ENCODE measurements at places on chromosomes 11 and 22. TPM values are rescaled to one million over a fixed set of nuclear protein-coding genes. Genes with fewer than 3 reads are reported as not detected.

- peak; percentile 71 for DNase-seq
Observed at GRCh38 chr22:46770726-46771125, 8.3 kb downstream of the TBC1D22A start.

DNA sequence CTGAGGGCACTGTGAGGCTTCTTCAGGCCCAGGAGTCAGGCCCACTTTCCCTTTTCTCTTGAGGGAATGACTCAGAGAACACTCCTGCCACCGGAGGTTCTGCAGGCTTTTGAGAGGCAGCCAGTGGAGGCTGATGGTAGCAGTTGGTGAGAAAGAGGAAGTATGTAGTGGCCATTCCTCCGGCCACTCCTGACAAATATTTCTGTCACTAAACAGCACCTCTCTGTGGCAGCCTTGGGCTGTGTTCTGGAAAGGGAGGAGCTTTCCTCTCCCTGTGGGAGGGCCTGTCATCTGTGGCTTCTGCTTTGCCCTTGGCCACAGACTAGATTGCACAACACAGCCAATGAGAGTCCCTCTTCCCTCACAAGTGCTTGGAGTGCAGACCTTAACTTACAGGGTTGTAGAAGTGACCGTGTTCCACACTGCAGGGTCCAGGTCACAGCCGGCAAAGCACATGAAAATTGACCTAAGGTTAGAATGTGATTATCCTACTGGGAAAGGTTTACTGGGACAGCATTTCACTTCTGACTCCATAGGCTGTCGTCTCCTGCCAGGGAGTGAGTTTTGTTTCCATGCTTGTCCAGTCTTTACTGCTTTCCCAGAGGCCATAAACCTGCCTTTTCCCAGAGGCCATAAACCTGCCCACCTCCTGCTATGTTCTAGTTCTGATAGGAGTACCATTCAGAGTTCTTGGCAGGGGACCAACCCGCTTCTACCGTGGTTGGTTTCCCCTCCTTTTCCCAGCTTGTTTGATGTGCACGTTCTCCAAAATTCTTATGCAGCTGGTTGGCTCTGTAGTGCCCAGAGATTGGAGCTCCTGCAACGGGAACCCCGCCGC lies 33.3 kb downstream of the MARK2 start:
- DNase-seq: peak; percentile 81

DNA sequence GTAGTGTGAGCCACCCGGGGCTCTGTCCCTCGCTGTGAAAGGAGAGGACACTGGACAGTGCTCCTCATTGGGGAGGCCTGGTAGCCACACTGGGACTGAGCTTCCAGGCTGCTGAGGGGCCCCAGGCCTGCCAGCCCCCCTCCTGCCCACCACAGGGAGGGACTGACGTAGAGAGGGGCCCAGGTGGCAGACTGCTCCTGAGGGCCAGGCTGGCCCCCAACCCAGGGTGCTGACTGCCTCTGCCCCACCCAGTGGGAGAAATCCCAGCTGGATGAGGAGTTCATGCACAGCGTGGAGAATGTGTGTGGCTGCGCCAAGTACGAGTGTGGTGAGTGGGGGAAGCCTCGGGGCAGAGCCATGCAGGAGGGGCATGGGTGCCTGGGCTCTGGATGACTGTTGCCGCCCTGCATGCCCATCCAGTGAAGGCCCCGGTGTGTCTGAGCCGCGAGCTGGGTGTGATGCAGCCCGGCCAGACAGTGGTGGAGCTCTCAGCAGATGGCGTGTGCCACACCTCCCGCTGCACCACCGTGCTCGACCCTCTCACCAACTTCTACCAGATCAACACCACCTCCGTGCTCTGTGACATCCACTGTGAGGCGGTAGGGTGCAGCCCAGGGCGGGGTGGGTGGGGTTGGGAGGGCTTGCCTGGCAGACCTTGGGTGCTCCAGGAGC lies 78.7 kb upstream of the MYOD1 start:
- DNase-seq: no peak

DNA sequence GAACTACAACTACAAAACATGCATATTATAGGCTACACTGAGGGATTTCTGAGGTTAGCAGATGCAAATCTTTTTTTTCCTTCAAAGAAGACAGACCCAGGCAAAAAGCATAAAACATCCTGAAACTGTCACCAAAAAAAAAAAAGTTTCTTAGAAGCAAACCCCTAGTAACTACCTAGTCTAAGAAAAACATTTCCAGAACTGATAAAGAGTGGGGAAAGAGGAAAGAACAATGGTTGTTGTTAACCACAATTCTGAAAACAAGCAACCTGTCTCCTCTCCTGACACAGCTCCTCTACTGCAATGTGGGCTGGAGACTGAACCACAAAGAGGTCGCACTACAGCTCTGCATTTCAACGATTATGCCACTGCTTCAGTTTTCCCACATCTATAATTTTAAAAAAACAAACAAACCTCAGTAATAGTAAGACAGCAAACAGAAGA lies 15.0 kb downstream of the DENND5A start:
- DNase-seq: peak; percentile 68

GRCh38 chr22:42167066-42167465 lies 36.5 kb upstream of the CYP2D6 start:
- DNase-seq: no peak

- peak; percentile 59 for DNase-seq
Observed at GRCh38 chr22:37681556-37682049, 4.5 kb upstream of the NOL12 start.

GRCh38 chr11:124329787-124330478 lies 9.9 kb upstream of the OR8D2 start:
- peak; percentile 20 for DNase-seq

DNA sequence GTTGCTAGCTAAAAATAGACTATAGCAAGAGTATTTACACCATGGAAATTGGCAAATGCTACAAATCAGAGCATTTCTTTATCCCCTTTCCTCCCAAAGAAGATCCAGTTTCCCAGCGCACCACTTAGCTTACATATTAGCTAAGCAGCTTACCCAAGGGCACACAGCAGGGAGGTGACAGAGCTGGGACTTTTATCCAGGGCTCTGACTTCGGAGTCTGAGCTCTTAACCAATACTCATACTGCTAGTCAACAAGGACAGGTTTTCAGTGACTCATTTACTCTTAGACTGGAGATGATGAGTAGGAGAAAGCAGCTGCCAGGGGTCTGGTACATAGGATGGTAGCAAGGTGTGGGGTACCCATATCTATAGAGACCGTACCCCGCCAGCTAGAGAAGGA lies 38.4 kb downstream of the NAV2 start:
- DNase-seq: no peak

DNA sequence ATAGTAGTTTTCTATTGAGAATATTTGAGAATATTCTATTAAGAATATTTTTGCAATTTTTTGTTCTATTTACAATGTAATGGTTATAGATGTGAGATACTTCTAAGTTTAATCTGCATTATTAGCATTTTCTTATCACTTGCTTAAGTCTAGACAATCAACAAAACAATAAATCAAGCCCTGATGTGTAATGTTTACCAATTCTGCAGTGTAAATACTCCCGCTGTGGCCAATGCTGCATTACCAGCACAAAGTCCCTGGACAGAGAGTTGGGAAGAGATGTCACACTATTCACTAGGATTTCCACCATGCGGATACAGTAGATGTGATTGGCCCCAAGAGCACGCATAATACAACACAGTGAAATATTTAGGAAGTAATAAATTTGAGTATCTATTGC lies 47.6 kb upstream of the GCAT start:
- no peak for DNase-seq

GRCh38 chr22:19080853-19081252 lies 41.4 kb downstream of the DGCR2 start:
- DNase-seq: no peak

GRCh38 chr11:128555606-128556005 lies 31.8 kb downstream of the ETS1 start:
- DNase-seq: peak; percentile 49

The CCDC87 gene
- polyA plus RNA-seq: 0.08 TPM

The CLTCL1 gene
- 5.0 TPM for polyA plus RNA-seq

The SIDT2 gene
- 37.5 TPM for polyA plus RNA-seq

The C11orf91 gene
- polyA plus RNA-seq: 0.21 TPM

The MYEOV gene
- polyA plus RNA-seq: 3.8 TPM
